ENCODE measurements at places on chromosomes 2 and 18.

GRCh38 chr2:174892546-174892945 is 112.6 kb downstream of the CHN1 start:
- no peak for DNase-seq

- no peak for DNase-seq
Observed at GRCh38 chr2:233131936-233132720, 72.0 kb downstream of the INPP5D start.

GRCh38 chr2:160028431-160029269 is 33.8 kb downstream of the PLA2R1 start:
- DNase-seq = no peak

- no peak for DNase-seq
Observed at GRCh38 chr2:99861376-99861760, 281.0 kb downstream of the AFF3 start.

DNA sequence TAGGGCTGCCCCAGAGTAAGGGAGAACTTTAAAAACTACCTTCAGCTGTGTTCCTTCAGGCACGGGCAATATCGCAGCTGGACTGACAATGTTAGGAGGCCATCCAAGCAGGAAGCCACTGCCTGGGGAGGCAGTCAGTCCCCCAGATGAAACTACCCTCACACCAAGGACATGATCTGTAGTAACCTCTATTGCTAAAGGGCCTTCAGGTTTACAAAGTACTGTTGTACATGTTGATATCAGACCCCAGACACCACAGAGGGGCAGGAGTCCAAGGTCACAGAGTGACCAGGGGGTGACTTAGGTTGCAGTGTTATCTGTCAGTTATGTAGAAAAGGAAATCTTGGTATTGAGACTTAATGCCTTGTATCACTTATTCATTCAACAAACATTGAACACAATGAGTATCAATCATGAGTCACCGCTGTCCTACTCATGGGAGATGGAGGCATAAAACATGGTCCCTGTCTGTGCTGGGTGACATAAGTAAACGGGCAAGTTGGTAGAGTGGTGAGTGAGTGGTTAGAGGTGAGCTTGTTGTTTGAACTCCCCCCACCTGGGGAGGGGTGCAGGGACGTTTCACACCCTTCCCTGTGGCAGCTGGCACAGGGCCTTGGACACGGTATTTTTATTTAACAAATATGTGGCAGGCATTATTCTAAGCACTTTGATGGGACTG is 7.1 kb downstream of the CABLES1 start:
- DNase-seq = no peak

- no peak for DNase-seq
Observed at GRCh38 chr2:44218771-44219170, 50.1 kb downstream of the PPM1B start.
